ENCODE measurements at places on chromosomes 2 and 18.

GRCh38 chr2:80529466-80530165 is 225.1 kb upstream of the LRRTM1 start:
- no peak for DNase-seq

DNA sequence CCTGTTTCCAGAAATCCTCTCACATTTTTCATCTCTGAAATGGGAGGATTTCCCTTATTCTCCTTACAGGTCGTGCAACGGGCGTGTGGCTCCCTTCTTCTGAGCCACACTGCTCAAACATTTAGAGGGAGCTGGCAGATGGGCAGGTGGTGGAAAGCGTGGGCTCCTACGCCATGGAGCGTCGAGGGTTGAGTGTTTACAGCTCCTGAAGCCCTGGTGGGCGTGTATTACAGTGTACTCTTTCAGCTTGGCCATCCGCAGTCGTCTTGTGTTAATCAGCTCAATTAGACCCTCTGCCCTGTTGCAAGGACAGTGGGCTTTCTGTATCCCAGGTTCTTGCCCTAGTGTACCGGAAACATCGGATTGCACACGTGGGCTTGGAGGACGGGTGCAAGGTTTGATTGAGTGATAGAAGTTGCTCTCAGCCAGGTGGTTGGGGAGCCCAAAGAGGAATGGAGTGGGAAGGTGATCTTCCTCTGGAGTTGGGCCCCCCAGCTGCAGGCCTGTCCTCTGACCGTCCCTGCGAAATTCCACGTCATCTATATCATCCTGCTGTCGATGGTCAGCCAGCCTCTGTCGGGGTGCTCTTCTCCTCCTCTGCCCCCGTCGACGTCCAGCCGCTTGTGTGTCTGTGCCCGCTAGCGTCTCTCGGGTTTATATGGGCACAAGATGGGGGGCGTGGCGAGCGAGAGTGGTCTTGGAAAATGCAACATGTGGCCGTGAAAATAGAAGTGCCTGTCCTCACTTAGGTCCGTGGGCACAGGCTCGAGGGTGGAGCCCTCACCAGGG is 120.3 kb upstream of the DSEL start:
- no peak for DNase-seq

DNA sequence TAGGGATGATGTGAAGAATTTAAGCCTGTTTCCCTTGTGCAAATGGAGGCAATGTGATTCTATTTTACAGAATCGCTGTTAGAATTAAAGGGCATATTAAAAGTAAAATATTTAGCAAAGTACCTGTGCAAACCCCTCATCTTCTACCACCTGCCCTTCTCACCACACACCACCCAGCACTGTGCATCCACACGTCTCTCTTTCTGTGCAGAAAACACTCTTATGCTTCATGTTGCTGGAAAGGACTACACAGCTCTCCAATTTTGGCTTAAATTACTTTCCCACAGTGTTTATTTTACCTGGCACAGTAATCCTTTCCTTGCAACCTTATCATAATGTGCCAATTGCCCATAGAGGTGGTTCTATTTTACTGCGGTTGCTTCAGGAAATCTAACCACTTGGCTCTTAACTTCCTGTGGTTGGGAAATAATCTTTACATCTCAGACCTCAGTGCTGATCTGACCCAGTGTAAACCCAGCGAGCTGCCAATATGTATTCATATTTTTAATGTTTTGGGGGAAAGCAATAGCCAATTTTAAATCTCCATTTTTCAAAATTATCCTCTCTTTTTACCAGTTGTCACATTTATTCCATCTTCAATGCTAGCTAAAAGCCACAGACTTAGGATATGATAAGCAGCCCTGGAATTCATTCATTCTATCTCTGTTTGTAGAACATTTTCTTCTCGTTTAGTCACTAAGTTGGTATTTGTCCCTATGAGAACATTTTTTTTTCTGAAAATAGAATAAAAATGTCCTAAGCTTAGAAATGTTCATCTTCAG is 250.9 kb downstream of the DSEL start:
- no peak for DNase-seq

DNA sequence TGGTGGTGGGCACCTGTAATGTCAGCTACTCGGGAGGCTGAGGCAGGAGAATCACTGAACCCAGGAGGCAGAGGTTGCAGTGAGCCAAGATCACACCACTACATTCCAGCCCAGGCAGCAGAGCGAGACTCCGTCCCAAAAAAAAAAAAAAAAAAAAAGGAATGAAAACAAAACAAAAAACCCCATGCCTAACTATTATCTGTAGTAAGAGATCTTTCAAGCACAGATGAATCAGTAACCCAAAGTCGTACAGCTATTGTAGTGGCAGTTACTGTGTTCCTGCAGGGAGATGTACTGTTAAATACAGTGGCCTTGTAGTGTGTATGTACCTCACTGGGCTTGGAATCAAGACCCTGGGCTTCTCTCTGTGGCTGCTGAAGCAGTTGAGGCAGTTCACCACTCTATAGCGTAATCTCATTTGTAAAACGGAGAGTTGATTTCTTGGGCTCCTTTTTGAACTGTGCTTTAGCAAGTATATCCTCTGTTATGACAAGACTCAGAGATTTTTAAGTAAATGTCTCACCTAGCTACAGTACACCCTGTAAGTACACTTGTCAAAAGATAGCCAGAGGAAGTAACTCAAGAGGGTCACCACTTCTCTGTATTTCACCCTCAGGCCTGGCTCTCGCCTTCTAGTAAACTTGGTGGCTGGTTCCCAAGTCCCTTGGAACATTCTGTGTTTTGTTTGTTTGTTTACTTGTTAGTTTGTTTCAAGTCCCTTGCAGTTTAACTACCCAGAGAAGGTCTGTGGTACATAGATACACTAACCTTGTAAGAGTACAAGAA is 109.6 kb upstream of the FOSL2 start:
- no peak for DNase-seq

GRCh38 chr2:212770240-212770639 is 231.6 kb upstream of the ERBB4 start:
- no peak for DNase-seq

DNA sequence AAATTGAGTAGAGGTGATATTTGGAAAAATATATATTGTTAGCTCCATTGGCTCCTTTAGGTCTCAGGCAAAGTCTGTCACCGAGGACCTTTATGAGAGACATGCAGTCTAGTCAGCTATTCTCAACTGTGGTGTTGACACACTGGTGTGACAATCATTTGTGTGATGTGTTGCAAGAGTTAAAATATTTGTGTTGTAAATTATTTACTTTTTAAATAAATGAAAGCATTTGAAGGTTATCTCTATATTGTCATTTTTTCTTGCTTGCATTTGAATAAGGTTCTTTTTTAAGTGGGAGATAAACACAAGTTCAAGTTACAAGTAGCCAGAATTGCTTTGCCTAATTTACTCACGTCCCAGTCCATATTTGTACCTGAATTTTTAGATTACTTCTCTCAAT is 4.3 kb downstream of the REL start:
- no peak for DNase-seq

GRCh38 chr2:191049728-191050639 is 36.0 kb upstream of the STAT1 start:
- no peak for DNase-seq

DNA sequence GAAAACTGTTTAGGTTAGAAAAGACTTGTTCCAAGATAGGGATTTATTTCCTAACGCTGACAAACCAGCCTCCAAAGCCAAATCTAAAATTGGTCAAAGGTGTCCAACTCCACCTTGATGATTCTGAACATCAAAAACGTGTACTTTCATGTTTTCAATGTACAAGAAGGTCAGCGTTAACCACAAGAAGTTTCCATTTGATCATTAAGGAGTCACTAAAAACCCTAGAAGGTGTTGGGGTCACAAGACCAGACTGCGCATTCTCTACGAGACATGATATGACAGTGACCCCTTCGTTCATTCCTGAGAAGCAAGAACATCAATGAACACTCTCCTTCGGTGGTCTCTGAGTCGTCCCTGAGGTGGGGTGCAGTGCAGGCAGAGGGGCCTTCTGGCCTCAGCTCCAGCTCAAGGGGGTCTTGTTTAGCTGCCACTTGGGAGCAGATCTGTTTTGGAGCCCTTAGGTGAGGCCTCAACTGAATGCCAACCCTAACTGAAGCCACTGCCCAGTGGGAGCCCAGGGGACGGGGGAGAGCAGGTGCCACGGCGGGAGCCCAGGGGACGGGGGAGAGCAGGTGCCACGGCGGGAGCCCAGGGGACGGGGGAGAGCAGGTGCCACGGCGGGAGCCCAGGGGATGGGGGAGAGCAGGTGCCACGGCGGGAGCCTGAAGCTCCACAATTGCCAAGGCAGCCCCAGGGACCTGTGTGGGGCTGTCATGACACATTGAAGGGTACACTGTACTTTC is 55.2 kb downstream of the PARD6G start:
- DNase-seq: no peak

GRCh38 chr2:73895473-73895872 is 2.7 kb downstream of the ACTG2 start:
- DNase-seq: no peak

- no peak for DNase-seq
These were observed 11.5 kb downstream of the ITGA6 start for GRCh38 chr2:172438741-172439508.

GRCh38 chr2:235002198-235003095 is 50.6 kb downstream of the SH3BP4 start:
- no peak for DNase-seq

GRCh38 chr2:16170675-16171424 is 230.5 kb downstream of the MYCN start:
- DNase-seq: no peak

DNA sequence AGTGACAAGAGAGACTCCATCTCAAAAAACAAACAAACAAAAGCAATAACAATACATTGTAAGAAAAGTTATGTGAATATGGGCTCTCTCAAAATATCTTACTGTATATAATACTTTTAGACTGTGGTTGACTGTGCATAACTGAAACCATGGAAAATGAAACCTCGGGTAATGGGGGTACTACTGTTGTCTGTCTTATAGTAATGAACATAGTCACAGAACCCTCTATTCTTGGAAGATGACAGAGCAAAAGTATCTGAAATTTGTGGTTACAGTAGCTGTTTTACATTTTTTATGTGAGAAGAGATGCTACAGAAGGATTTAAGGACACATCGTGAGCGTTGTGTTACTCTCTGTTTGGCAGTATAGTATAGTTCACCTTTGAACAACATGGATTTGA is 60.5 kb downstream of the MAP4K4 start:
- no peak for DNase-seq

GRCh38 chr2:129728035-129728972 is 251.2 kb upstream of the RAB6C start:
- no peak for DNase-seq

- no peak for DNase-seq
These were observed 46.4 kb upstream of the MRPL33 start for GRCh38 chr2:27724905-27725701.

DNA sequence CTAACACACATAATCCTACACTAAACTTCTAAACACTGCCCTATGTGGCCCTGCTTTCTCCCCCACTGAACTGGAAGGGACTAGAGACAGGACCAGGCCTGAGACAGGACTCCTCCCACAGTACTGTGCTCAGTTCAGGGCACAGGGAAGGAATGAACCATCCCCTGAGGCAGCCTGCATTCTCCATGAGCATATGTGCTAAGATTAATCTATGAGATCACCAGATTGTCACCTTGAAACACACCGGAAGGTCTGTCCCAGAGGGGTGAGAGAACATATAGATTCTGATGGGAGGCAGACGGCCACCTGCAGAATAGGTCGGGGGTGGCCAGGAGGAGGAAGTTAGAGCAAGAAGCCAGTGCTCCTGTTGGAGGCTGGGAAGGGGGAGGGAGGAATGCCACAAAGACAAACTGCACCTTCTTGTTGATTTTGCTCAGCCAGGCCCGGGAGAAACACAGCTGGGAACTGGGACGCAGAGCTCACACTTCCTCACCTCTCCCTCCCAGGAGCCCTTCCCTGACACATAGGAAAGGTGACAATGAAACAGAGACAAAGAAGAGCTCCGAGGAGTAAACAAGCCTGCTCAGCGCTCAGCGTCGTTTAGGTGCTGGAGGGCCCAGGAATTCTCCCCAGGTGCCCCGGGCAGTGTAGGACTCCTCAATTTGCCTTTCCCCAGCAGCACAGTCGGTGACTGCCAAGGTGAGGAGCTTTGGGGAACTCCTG is 52.1 kb downstream of the ZBTB7C start:
- no peak for DNase-seq

GRCh38 chr2:196821195-196821594 is 12.0 kb upstream of the C2orf66 start:
- no peak for DNase-seq

- no peak for DNase-seq
These were observed 57.8 kb upstream of the MAP3K20 start for GRCh38 chr2:173017646-173018420.

DNA sequence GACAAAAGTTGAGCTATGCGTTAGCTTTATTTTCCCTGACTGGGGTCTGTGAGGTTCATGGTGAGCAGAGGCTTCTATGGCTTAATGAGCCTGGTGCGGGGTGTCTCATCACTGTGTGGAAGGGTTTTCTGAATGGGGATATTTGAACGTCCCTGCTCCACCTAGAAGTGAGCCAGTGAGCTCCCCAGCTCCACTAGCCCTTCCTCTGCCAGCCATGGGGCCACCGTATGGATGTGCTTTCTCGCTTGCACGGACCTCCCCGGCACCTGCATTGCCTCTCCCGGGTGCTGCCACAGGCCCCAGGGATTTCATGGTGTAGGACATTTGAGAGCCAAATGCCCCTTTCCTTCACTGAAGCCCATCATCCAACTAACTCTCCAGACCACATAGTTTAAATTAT is 37.8 kb downstream of the CYP26B1 start:
- DNase-seq: no peak

- no peak for DNase-seq
These were observed 70.6 kb upstream of the ODC1 start for GRCh38 chr2:10518470-10519393.

DNA sequence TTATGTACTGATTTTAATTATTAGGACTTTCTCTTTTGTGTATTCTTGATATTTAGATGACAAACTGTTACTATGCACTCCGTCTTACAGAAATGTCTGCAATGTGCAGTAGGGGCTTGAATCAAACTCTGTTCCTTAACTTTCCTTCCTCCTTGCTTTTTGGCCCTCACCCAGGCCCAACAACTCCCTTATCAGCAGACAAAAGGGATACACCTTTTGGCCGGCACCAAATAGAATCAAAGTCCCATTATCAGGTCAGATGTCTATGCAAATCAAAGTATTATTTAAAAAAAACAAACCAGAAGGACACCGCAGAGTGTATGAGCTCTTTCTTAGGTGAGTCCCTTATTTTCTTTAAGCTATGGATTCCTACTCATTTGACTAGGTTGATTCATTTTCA is 116.3 kb upstream of the SERPINE2 start:
- no peak for DNase-seq

- no peak for DNase-seq
These were observed 11.3 kb upstream of the GBX2 start for GRCh38 chr2:236179236-236180075.

DNA sequence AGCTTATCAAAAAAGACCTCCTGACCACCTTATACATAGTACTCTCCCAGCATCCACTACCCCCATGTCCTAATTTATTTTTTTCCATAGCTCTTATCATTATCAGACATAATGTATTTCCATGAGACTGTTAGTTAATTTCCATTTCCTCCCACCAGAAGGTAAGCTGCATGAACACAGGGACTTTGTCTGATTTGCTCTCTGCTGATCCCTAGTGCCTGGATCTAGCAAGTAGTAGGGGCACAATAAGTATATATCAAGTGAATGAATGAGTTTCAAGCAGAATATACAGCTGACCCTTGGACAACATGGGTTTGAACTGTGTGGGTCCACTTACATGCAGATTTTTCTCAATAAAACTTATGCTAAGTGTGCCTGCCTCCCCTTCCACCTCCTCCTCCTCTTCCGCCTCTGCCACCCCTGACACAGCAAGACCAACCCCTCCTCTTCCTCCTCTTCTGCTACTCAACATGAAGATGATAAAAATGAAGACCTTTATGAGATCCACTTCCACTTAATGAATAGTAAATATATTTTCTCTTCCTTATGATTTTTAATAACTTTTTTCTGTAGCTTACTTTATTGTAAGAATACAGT is 53.8 kb downstream of the CTAGE1 start:
- no peak for DNase-seq

All from stimulated activated CD8-positive, alpha-beta memory T cell treated with anti-CD3 and anti-CD28 coated beads, Interleukin-4, amount 100 ng/mL, for 4 hours (primary cell).